Left ventricle myocardium inferior (tissue), 1 donor: ENCODE measurements at places on chromosomes 11 and 22. TPM values are rescaled to one million over a fixed set of nuclear protein-coding genes. Genes with fewer than 3 reads are reported as not detected.

NFAM1 gene
- 1.2 TPM for total RNA-seq

- no peak for DNase-seq
Measured at GRCh38 chr11:111749646-111750045, 16.5 kb downstream of the PPP2R1B start.

- DNase-seq = no peak
Measured at GRCh38 chr11:12413141-12414052, 36.0 kb downstream of the PARVA start.

- DNase-seq = no peak
Measured at GRCh38 chr22:22604326-22605073, 39.9 kb upstream of the GGTLC2 start.
